ENCODE measurements at places on chromosomes 7 and 10.

DNA sequence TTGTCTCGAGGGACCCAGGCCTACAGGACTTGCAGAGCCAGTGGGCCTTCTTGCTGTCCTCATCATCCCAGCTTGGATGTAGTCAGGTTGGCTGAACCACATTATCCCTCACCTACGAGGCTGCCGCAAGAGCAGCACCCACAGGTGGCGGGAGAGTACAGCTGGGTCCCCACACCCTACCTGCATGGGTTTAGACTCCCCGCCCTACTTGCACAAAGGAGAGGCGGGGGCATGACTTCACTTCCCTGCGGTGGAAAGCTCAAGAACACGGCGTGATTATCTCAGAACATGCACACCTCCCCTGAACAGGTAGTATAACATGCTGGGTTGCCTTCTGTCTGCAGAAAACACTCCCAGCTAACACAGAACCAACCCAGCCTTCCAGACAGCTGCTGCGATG, 57.5 kb downstream of the CTBP2 start:
- peak; percentile 20 for DNase-seq

- no peak for DNase-seq
Measured at GRCh38 chr7:73437621-73438416, 4.2 kb downstream of the FZD9 start.

- DNase-seq = no peak
Measured at GRCh38 chr10:126225672-126226008, 162.6 kb downstream of the ADAM12 start.

GRCh38 chr10:64312876-64313275, 791.7 kb downstream of the REEP3 start:
- DNase-seq = no peak

DNA sequence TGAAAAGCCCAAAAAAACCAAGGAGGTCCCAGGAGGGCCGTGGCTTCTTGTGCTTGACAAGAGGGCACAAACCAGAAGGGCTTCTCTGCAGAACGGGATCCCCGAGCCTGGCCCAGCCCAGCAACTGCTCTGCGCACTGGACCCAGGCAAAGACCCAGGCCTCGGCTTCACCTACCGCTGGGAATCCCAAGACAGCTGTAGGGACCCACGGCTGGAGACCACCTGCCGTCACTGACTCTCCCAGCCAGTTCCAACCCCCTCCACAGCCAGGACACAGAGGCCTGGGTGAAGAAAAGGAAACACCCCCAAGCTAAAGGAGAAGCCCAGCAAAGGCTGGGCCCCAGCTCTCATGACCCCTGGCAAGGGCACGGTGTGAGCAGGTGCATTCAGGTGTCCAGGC, 24.3 kb downstream of the PDGFA start:
- no peak for DNase-seq

DNA sequence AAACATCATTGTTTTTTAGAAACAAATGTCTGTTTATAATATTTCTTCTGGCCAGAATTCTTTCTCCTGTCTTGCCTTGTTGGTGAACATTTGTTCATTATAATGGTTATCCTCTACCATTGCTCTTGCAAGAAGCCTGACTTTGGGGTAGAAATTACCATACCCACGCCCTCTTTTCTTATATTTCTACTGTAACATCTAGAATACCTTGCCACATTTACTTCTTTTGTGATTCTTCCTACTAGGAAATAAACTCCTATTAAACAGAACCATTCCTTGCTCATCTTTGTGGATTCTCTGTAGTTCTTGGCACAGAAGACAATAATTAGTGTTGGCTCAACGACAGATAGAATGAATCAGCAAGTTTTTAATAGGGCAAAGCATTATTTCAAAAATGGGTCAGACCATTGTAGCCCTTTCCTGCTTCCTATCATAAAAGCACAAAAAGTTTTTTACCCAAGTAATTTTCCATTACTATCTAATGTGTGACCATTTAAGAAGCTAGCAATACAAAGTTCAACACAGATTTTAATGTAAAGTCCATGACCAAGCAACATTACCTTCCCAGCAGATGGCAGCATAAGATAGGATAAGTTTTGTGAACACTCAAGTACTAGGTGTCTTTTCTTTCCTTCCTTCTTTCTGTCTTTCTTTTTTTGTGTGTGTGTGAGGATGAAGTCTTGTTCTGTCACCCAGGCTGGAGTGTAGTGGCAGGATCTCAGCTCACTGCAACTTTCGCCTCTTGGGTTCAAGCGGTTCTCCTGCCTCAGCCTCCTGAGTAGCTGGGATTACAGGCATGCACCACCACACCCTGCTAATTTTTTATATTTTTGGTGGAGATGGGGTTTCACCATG, 270.4 kb downstream of the HGF start:
- no peak for DNase-seq

DNA sequence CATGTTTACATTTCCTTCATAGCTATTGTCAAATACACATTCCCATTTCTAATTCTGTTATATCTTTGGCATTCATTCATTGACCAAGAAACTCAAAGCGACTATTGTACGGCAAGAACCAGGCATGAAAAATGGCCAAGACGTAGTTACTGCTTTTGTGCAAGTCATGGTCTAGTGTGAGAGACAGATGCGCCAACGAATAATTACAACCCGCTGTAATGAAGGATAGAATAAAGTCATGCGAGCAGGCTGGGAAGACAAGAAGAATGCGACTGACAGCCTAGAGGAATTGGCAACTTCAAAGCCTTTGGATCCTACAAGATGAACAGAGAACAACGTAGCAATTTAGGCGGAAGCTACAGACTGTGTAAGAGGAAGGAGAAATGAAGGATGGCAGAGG, 221.2 kb downstream of the CALN1 start:
- DNase-seq = no peak

DNA sequence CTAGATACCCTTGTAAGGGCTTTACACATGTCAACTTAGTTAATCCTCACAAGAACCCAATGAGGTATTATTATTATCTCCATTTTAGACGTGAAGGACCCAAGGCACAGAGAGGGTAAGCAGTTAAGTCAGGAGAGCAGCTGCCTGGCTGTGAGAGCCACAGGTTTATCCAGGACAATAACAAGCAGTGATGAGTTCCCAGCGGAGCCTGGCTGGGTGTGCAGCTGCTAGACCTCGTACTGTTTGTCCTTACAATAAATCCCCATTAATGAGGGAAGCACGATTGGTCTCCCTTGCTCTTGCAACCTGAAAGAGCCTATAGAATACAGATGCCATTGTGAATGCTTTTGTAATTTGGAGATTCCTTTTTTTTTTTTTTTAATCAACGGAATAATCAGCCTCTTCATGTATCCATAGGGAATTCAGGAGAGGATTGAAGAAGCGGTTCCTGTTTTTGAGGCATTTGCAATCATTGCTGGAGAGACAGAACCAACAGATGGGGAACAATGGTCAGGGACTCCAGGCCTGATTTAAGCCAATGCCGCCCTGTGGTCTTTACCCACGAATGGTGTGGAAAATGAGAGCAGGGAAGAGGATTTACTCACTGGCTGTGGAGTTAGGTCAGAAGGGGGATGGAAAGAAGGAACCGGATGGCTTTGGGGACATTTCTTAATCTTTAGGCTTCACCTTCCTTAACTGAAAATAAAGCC, 12.3 kb upstream of the ASB4 start:
- no peak for DNase-seq

GRCh38 chr7:157519246-157519645, 182.4 kb downstream of the DNAJB6 start:
- no peak for DNase-seq

GRCh38 chr7:69567800-69568199, 30.5 kb upstream of the AUTS2 start:
- DNase-seq = no peak

- DNase-seq = no peak
Measured at GRCh38 chr7:85489498-85489897, 302.6 kb upstream of the SEMA3D start.

- no peak for DNase-seq
Measured at GRCh38 chr10:60511477-60512229, 122.0 kb upstream of the ANK3 start.

- DNase-seq = no peak
Measured at GRCh38 chr10:16966991-16967865, 150.0 kb upstream of the RSU1 start.

- no peak for DNase-seq
Measured at GRCh38 chr10:86333826-86334487, 32.6 kb downstream of the GRID1 start.

GRCh38 chr10:131172433-131172832, 139.1 kb downstream of the TCERG1L start:
- DNase-seq = no peak

GRCh38 chr10:129025787-129026186, 441.3 kb upstream of the MGMT start:
- DNase-seq = no peak

DNA sequence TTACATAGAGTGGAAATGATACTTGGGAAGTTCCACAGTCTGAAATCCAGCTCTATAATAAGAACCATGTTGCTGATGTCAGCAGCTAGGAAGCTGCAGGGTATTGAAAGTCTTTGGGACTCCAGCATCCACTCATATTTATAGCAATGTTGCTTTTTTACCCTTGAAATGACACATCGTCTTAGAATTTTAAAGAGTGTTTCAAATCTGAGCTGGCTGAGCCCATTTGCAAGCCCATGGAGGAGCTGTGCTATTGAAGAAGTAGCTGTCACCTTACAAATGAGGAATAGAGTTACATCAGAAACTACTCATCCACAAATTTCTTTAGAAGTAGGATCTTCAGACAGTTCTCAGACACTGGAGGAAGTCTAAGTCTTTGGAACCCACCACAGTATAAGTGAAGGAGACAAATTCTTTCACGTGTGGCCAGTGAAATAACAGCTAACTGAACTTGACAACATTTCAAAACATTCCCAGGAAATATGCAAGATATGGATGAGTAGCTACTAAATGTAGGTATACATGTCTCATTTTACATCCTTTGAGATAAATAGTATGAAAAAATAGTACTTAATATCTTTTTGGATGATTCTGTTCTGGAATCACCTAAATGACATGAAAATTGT, 203.6 kb downstream of the ZNF365 start:
- no peak for DNase-seq

- no peak for DNase-seq
Measured at GRCh38 chr10:30371954-30372353, 22.9 kb upstream of the MTPAP start.

DNA sequence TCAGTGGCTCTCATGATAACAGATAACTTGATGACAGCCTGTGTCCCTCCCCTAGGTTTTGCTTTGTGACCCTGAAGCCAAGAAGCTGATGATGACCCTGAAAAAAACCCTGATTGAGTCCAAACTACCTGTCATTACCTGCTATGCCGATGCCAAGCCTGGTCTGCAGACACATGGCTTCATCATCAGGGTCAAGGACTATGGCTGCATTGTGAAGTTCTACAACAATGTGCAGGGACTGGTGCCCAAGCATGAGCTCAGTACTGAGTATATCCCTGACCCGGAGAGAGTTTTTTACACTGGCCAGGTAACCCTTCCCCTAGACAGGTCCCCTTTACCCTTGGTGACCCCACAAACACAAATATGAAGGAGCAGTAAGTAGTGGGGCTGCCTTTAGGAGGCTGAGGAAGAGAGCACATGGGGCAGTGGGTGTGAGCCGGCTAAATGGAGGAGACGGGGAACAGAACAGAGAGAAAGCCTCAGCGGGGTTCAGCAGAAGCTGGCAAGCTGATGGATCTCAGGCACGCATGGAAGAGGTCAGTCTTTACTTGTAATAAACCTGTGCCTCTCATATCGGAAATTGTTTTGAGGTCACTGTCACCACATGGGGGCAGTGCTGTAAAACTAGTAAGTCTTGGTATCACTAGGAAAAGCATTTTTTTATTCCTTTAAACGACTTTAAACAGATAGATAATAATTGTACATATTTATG, 20.2 kb downstream of the PDCD11 start:
- no peak for DNase-seq

GRCh38 chr7:84100866-84101265, 93.7 kb downstream of the SEMA3A start:
- DNase-seq = no peak

DNA sequence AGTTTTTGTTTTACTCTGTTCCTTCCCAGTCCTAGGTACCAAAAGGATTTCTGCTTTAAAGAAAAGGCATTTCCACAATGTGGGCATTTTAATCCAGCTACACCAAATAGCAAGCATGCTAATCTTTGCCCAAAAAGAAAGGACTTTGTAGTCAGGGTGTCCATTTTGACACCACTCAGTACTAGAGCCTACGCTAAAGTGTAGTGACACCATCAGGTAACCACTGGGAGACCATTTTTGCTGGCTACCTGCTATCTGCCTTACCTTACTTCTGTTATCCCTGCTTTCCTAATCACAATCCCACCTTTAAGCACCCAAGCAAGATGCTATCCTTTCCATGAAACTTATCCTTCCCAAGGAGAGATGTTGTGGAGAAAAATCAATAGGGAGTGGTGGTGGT, 129.7 kb downstream of the VPS50 start:
- DNase-seq = no peak

GRCh38 chr7:121000081-121000983, 11.8 kb downstream of the CPED1 start:
- no peak for DNase-seq

DNA sequence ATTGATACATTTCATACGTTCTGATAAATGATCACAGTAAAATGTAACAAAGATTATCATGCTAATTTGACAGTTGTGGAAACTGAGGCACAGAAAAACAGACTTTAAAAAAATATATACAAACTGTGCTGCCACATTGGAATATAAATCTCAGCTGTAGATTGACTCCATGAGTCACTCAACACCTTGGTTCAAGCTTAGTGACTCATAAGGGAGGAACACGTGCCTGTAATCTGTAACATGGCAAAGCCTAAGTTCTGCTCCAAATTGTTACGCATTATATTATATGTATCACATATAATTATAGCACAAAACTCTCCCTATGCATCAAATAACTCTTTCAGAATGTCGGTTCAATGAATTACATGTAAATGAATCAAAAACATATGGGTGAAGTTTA, 1047.5 kb downstream of the GATA3 start:
- DNase-seq = no peak

GRCh38 chr10:93376372-93377293, 105.5 kb downstream of the MYOF start:
- peak; percentile 4 for DNase-seq

GRCh38 chr7:38541440-38541839, 89.7 kb downstream of the AMPH start:
- no peak for DNase-seq

GRCh38 chr10:133229265-133230043, 563 bp upstream of the UTF1 start:
- DNase-seq = no peak

DNA sequence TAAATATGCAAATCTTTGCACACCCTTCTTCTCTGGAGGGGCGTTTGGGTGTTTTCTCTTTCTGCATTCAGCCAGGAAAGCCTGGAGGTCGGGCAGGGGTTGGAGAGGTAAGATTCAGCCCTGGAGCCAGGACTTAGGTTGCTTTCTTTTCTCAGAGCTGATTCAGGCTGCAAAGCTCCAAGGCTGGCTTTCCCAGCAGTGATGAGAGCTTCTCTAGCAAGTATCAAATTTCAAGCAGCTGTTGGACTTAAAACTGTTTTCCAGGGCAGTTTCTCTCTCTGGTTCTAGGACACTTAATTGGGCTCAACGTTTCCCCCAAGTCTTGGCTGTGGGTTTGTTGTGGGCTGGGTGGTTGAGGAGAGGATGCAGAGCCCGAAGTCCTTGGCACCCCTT, 608 bp downstream of the AKR1B10 start:
- DNase-seq = no peak
